ENCODE measurements at places on chromosomes 1 and 21.

DNA sequence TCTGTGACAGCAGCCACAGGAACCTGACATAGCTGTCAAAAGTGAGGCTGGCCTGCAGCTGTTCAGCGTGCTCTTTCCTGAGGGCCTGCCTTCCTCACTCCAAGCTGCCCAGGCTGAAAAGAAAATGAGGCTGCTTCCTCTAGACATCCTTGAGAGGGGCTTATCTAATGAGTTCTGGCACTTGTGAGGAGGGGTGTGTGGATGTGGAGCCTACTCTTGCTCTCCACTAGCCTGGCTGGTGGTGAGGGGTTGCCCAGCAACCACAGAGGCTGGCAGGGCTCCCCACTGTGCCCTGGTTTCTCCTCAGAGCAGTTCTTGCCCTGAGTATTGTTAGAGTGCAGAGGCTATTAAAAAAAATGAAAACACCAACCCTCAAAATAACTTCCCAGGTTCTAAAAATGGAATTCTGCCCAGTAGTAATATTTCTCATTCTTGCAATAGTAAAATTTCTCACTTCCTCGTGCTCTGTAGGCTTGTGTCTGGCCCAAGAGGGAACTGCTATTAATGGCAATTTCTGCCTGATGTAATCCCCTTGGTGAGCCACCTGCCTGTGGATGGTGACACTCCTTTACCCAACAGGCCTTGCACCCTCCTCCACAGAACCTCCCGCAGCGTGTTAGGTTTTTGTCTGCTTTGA is 52.6 kb upstream of the EPS8L3 start:
- no peak for DNase-seq

DNA sequence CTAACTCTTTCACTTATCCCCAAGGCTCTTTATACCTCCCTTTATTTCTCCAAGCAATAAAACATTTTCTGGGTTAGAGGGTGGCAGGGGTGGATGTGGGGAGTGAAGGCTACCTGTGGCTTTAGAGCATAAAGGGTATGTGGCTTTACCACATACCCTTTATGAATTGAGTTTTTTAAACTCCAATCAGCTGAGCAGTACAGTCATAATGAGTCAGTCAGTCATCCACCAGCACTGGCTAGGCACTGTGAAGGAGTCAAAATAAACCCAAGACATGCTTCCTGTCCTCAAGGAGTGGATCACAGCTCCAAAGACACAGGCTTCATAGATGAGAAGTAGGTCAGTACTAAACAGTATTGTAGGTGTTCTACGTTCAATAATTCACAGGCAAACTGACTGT is 2.6 kb upstream of the TDRD10 start:
- no peak for DNase-seq

DNA sequence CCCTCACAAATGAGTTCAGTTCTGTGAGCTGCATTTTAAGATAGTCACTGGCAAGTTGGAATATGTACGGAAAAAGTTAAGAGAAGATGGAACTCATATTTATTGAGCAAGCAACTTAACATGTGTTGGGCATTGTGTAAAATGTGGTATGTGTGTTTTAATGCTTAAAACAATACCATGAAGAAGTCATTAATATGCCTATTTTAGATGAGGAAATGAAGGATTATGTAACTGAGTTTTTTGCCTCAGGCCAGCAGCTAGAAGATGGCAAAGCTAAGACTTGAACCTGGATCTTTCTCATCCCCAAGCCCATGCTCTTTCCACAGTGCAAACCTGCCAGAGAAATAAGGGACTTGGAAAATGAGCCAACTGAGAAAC is 48.9 kb downstream of the SPATA46 start:
- no peak for DNase-seq

DNA sequence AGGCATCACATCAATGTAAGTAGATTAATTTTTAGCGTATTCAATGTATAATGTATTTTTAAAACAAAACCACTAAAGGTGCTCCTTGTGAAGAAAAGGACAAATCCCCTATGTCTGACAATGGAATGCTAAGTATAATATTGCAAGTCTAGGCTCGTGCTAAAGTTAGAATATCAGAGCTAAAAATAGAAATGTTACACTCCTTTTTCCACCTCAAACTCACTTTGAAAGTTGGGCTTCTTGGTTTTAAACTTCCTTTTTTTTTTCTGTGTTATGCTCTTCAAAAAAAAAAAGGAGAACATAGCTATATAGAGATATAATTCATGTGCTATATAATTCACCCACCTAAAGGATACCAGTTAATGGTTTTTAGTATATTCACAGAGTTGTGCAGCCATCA is 3.6 kb upstream of the SERBP1 start:
- DNase-seq: no peak

DNA sequence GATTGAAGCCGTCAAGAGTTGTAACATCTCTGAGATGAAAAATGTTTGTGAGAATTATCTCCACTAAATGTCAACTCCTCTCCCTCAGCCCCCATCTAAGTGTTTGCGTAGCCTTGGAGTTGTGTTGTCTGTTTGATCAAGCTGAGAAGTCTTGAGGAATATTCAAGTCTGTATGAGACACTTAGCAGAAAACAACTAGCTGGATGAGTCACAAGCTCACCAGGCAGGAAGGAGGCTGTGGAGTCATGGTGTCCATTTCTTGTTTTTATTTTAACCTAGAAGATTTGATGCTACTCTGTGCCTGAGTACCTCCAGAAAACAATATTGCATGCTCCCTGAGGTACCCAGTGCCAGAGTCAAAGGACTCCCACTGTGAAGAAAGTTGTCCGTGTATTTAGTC is 211.6 kb upstream of the PLXNA2 start:
- no peak for DNase-seq

GRCh38 chr1:183911285-183911684 is 106.4 kb downstream of the RGL1 start:
- DNase-seq: no peak

DNA sequence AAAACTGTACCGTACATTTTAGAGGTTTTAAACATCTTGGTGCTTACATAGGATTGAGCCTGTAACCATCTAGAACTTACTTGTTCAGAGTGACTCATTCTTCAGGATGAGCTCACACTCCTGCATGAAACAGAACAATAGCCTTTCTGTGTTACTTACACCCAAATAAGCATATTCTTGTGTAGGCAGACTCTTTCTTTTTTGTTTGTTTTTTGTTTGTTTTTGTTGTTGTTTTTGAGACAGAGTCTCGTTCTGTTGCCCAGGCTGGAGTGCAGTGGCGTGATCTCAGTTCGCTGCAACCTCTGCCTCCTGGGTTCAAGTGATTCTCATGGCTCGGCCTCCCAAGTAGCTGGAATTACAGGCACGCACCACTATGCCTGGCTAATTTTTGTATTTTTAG is 3.8 kb upstream of the CA6 start:
- DNase-seq: no peak

GRCh38 chr1:30733493-30733892 is 10.1 kb upstream of the MATN1 start:
- no peak for DNase-seq

DNA sequence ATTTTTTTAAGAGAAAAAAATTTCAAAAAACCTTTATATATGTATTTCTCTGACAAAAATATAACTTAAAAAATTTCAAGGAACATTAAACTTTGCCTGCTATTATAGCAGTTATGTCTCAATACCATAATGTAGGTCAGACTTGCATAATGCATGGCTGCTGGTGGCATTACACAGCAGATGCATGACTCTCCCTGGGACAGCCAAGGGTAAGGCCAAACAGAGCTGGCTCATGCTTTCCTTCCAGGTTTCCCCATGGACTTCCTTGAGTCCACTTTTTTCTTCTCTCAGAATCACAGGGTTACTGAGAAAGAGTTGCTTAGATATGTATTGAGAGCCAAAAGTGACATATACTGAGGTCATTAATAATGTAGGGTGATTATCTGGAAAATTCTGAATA is 43.7 kb downstream of the RHOU start:
- no peak for DNase-seq

- no peak for DNase-seq
Observed at GRCh38 chr1:68173936-68174737, 58.2 kb downstream of the WLS start.

DNA sequence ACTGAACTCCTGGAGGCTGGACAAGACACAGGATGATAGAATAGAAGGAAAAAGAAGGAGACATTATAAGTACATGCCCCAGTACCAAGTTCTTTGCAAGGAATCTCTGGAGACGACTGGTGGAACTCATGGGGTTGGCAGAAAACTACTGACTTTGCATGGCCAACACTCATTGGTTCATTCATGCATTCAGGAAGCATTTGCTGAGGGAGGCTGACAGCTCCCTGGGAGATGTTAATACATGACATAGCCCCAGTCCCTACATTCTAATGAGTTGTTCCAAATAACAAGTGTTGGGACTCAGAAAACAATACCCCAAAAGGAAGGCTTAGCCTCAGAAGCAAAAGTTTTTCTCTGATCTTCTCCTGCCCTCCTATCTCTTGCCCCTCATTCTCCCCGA is 172.8 kb upstream of the IRF2BP2 start:
- no peak for DNase-seq

DNA sequence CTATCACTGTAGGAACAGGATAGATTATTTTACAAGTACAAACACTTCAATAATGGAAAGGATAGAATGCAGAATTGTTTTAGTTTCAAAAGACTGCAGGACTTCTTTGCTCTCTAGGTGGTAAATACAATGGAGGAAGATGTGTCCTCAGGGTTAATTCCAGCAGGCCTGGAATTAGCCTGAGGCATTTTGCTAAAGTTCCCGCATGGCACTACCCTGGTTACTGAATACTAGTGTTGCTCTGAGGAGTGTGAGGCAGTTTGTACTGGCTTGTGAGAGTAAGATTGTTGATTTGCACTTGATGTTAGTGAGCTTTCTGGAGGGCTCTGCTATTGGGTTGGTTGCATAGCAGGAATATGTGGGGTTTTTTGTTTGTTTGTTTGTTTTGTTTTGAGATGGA is 61.4 kb downstream of the FASLG start:
- no peak for DNase-seq
